ENCODE measurements at places on chromosomes 13 and 19. TPM values are rescaled to one million over a fixed set of nuclear protein-coding genes. Genes with fewer than 3 reads are reported as not detected.

The BCAM gene
- 18.7 TPM for total RNA-seq

The CYP4F12 gene
- not detected for total RNA-seq

The SPINT2 gene
- total RNA-seq: 442 TPM

DNA sequence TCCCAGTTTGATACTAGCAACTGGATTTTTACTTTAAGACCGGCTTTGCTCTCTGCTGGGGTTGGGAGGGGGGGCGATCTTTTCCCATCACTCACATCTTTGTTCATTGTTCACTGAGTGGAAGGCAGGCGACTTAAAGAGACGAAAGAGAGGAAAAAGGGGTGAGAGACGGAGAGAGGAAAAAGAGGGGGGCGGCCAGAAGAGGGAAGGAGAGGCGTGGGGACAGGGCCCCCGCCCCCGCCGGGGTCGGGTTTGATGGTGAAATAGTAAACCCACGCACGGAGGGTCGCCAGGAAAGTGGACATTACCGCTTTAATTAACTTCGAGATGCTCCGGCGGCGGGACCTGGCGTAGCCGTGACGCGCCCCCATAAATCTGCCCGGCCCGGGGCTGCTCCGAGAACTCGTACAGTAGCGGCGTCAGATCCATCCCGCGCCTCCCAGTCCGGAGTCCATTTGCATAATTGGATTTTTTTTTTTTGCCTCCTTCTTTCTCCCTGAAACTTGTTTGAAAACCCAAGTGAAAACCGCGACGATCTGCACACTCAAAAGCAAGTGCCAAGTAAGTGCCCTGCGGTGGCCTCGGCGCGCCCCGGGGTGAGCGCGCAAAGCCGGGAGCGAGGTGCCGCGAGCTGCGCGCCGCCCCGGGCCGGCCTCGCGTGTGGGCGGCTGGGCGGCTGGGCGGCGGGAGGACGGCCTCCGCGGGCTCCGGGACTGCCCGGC is 143.9 kb upstream of the ZNF536 start:
- no peaks in the 10 kb centered on the region for H3K36me3 ChIP-seq
- H3K27me3 ChIP-seq: peaks cover 48% of the 10 kb centered on the region
- H3K27ac ChIP-seq: no peak overlapping the region
- no peak for DNase-seq

DNA sequence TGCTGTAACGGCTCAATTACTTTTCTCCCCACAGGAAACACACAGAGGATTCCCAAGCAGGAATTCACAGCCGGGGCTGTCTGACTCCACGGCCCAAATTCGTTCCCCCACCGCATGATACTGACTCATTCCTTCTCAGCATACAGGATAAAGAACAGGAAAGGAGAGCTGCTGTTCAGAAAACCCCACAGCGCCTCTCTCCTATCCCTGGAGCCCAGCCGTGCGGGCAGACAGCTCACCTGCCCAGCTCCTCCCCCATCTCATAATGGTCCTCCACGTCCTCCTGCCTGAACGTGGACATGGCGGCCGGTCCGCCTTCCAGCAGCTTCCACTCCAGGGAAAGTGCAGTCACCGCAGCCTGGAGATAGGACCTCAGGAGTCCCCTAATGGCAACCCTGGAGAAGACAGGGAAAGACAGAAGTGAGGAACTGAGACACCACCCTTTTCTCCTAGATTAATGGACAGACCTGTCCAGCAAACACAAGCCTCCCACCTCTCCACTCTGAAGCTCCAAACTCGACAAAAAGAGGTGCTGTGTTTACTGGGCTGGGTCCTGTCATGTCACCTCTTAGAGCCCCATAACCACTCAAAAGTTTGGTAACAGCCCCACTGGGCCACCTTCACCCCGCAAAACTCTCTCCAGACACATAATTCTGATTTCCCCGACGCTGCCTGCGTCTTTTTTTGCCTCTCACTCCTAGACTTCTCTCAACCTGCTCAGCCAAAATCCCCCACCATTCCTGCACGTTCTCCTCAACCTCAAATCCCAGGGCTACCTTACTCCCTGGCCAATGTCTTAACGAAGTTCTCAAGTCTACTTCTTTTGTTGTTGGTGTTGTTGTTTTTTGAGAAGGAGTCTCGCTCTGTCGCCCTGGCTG is 1.2 kb downstream of the DAPK3 start:
- peak overlapping the region; percentile 93 for H3K27ac ChIP-seq
- no peaks in the 10 kb centered on the region for H3K36me3 ChIP-seq
- peaks cover 15% of the 10 kb centered on the region for H3K4me1 ChIP-seq
- peak overlapping the region; percentile 90 for H3K4me3 ChIP-seq
- H3K27me3 ChIP-seq: no peaks in the 10 kb centered on the region

- H3K4me1 ChIP-seq: no peaks in the 10 kb centered on the region
- H3K36me3 ChIP-seq: no peaks in the 10 kb centered on the region
- no peak for DNase-seq
- no peak overlapping the region for H3K4me3 ChIP-seq
- no peaks in the 10 kb centered on the region for H3K27me3 ChIP-seq
Measured at GRCh38 chr13:98961503-98962105, 16.3 kb downstream of the DOCK9 start.

DNA sequence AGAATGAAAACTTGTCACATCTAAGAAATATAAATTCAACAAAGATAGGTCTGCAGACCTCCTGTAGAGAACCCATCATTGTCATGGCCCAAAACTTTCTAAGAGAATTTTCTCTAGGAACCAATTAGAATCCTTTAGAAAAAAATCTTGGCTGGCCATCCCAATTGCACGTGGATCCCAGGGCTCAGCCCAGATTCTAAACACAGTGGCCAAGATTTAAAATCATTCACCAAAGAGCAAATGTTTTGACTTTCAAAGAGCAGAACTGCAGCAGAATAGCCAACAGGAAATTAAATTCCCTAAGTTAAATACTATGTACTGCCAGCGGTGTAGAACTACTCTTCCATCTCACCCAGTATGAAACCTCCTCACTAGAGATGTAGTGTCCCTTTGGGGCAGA is 21.3 kb downstream of the IPO5 start:
- no peak overlapping the region for H3K27ac ChIP-seq
- no peak for DNase-seq
- H3K36me3 ChIP-seq: peaks cover 3% of the 10 kb centered on the region
- H3K4me1 ChIP-seq: peaks cover 17% of the 10 kb centered on the region
- no peaks in the 10 kb centered on the region for H3K27me3 ChIP-seq

DNA sequence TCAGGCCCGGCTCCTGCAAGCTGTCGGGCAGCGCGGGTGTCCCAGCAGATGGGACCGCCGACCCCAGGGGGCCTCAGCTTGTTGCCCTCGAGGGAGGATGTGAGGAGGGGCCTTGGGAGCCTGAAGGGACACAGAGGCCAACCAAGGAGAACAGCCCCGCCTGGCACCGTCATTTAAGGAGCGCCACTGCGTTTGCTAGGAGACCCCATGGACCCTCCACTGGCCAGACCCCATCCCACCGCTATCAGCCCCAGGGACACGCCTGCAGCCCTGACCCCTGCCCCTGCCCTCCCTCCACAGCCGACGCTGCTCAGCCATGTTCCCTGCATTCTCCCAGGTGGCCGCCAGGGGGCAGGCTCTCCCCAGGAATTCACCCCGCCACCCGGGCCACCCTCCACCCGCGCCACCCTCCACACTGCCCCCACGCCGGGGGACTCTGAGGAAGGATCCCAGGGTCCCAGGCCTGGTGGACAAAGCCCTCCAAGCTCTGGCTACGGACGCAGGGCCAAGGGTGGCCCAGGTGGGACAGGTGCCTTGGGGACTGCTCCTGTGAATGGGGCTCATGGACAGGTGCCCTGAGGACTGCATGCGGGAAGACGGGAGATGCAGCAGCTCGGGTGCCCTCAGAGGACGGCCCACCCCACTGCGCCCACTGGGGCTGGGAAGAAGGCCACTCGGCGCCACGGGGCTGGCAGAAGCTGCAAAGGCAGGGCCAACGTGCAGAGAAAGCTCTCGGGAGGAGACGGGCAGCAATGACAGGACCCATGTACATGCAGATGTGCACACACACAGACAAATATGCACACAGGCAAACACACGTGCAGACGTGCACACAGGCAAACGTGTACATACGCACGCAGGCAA is 34.4 kb downstream of the PIP5K1C start:
- H3K27me3 ChIP-seq: no peaks in the 10 kb centered on the region
- no peaks in the 10 kb centered on the region for H3K4me1 ChIP-seq
- peak; percentile 26 for DNase-seq
- H3K4me3 ChIP-seq: no peak overlapping the region
- no peaks in the 10 kb centered on the region for H3K36me3 ChIP-seq
- no peak overlapping the region for H3K27ac ChIP-seq

DNA sequence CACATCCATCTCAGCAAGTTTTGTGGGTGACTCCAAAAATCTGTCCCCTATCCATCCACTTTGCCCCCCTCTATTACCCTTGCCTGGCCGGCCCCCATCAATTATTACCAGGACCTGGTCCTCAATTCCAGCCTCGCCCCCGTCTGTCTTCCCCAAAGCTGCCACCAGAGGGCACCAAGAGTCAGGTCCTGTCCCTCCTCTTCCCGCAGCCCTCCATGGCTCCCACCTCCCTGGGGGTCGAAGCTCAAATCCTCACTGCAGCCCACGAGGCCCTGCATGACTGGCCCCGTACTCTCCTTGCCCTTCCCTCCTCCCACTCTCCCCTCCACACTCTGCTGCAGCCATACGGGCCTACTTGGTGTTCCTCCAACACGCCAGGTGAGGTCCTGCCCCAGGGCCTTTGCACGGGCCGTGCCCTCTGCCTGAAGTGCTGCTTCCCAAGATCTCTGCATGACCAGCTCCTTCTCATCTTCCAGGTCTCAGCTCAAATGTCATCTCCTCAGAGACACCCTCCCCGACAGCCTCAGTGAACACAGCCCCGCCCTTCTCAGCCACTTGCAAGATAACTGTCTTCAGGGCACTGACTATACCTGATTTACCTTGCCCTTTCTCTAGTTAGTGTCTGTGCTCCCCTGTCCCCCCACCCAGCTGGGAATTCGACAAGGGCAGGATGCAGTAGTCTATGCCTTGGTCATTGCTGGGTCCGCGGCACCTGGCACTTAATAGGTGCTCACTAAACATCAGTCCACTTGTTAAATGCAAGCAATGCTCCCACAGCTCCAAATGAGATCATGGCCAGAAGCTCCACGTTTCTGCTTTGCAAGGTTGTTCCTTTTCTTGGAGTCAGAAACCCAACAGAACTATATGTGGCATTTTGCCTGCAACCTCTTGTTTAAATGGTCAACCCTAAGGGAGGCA is 16.8 kb upstream of the SEMA6B start:
- H3K4me1 ChIP-seq: peaks cover 15% of the 10 kb centered on the region
- H3K4me3 ChIP-seq: no peak overlapping the region
- peaks cover 7% of the 10 kb centered on the region for H3K27me3 ChIP-seq

DNA sequence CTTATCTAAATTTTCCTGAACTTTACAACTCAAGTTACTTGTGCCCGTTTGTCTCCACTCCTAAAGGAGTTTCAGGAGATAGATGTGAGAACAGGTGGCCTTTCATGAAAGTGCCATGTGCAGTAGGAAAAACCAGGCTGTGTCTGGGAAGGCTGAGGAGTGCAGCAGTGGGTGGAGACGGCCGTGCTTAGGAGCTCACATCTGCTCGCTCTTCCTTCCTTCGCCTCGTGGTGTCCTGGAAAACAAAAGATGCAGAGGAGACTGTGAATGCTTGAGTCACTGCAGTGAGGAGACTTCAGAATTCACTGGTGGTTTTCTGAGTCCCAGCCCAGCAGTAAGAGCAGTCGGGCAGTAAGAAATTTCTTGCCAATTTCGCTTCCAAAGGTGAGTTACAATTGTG is 138.4 kb upstream of the RNF113B start:
- H3K4me3 ChIP-seq: no peak overlapping the region
- no peaks in the 10 kb centered on the region for H3K4me1 ChIP-seq
- no peak overlapping the region for H3K27ac ChIP-seq

All from PC-3 (cell line).